Upper lobe of right lung (tissue), 1 donor: ENCODE measurements at places on chromosomes 16 and 17. TPM values are rescaled to one million over a fixed set of nuclear protein-coding genes. Genes with fewer than 3 reads are reported as not detected.

Gene TEKT3
- not detected for total RNA-seq

Gene MYLK3
- total RNA-seq, result 0.43 TPM

Gene FBXL16
- 3.6 TPM for total RNA-seq

- H3K4me1 ChIP-seq, result no peaks in the 10 kb centered on the region
- no peak for DNase-seq
- H3K27me3 ChIP-seq, result no peaks in the 10 kb centered on the region
- H3K36me3 ChIP-seq, result no peaks in the 10 kb centered on the region
Measured at GRCh38 chr17:76888661-76889060, 20.5 kb downstream of the MGAT5B start.

- peaks cover 9% of the 10 kb centered on the region for H3K4me1 ChIP-seq
- H3K4me3 ChIP-seq, result no peak overlapping the region
- peak; percentile 37 for DNase-seq
- H3K27me3 ChIP-seq, result no peaks in the 10 kb centered on the region
- H3K36me3 ChIP-seq, result no peaks in the 10 kb centered on the region
- H3K27ac ChIP-seq, result no peak overlapping the region
Measured at GRCh38 chr16:66651965-66652364, 44.6 kb downstream of the CMTM4 start.

DNA sequence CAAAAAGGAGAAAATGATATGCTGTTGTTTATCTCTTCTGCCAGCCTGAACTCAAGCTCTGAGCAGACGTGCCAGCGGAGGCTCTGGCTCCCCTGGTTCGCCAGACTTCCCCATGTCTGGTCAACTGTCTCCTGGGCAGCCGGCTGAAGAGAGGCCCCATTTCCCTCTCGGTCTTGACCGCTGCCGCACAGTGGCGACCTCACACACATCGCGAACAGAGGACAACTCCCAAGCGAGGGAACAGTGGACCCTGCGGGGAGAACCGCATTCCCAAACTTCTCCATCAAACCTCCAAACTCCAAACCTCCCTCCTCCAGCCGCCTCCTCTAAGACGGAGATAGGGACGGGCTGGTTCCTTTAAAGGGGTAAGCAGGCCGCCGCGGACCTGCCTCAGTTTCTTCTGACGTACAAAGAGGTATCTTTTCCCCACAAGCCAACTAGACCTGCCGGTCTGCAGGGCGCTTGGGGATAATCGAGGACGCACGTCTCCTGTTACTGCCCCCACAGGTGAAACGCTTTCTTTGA is 24.9 kb upstream of the RFFL start:
- H3K27ac ChIP-seq, result peak overlapping the region; percentile 90
- no peaks in the 10 kb centered on the region for H3K27me3 ChIP-seq
- DNase-seq, result peak; percentile 79

DNA sequence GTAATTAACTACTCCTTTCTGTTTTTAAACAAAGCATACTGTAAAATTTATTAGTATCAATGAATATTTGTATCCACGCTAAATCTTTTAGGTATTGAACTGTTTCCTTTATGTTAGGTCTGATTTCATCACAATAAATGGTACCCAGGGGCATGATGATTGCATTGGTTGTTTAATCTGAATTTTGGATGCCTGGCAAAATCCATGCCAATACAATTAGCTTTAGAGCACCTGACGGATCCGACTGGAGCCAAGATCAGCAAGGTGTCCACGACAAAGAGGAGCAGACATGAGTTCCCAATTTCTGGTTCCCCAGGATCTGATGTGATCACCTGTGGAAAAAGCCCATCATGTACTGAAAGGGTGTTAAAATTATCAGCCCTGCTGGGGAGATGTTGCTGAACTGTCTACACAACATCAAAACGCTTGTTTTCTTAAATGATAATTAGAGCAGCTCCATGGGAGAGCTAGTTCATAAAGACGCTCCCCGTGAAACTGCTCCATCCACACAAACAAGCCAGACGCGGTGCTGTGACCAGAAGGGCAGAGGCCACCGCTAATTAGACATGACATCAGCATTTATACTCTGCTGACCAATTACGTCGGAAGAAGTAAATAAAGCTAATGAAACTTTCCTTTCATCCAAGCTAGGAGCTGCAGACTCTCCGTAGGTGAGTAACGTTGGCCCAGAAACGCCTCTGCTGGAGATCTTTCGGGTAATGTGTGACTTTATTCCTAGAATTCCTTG is 151.7 kb downstream of the CPPED1 start:
- no peaks in the 10 kb centered on the region for H3K27me3 ChIP-seq
- H3K4me3 ChIP-seq, result no peak overlapping the region
- H3K4me1 ChIP-seq, result no peaks in the 10 kb centered on the region
- H3K36me3 ChIP-seq, result no peaks in the 10 kb centered on the region
- H3K27ac ChIP-seq, result no peak overlapping the region
- no peak for DNase-seq

DNA sequence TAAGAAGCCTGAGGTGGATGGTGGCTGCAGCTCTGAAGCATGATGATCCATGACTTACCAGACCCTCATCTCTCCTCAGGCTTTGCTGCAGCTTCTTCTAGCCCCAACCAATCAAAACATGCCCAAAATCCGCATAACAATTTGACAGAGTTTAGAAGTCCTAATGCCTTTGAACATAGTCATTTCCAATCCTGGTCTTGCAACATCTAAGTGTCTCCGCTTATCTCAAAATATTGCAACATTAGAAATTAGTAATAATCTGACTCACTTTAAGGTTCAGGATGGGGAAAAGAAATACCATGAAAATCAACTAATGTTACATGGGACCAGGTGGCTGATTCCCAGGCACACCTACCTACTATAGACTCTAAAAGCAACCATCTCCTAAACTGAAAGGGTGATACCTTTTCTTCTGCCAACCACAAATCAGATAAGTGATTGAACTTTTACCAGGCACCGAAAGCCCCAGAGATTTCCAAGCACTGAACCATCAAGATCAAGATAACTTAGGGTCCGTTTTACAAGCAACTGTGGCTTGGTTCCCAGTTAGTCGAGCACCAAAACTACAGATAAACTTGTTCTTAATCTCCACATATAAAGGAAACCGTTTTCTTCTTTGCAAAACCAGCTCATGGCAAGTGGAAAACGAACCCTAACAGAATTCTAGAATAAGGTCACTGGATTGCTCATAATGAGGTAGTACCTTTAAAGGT is 14.0 kb downstream of the ERN1 start:
- H3K27me3 ChIP-seq, result no peaks in the 10 kb centered on the region
- no peak for DNase-seq
- H3K4me1 ChIP-seq, result peaks cover 64% of the 10 kb centered on the region
- no peaks in the 10 kb centered on the region for H3K36me3 ChIP-seq
- H3K4me3 ChIP-seq, result no peak overlapping the region

DNA sequence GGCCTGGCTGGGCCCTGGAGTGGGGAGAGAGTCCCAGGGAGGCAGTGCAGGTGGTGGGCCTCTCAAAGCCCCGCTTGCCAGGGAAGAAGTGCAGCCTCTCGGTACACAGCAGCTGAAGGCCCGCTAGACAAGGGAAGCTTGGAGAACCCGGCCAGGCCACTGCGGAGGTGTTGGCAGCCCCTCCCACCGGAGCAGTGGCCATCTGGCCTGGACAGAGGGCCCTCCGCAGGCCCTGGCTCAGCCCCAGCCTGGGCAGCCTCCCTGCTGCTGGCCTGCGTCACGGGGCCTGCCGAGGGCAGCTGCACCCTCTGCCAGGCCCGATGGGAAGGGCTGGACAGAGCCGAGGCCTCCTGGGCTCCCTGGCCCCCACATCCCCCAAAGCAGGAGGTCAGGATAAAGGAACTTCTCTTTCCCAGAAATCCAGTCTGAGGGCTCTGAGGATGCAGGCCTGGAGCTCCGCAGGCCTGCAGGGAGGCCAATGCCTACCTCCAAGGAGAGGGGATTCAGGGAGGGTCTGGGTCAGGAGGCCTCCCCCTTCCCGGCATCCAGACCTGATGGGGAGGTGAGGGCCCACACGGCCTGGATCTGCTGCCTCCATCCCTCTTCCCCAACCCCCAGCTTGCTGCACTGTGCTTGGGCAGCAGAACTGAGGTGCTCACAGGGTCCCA is 4.3 kb downstream of the SPPL2C start:
- peaks cover 16% of the 10 kb centered on the region for H3K27me3 ChIP-seq
- H3K4me1 ChIP-seq, result no peaks in the 10 kb centered on the region
- no peak overlapping the region for H3K27ac ChIP-seq
- no peaks in the 10 kb centered on the region for H3K36me3 ChIP-seq
- no peak for DNase-seq
- no peak overlapping the region for H3K4me3 ChIP-seq

DNA sequence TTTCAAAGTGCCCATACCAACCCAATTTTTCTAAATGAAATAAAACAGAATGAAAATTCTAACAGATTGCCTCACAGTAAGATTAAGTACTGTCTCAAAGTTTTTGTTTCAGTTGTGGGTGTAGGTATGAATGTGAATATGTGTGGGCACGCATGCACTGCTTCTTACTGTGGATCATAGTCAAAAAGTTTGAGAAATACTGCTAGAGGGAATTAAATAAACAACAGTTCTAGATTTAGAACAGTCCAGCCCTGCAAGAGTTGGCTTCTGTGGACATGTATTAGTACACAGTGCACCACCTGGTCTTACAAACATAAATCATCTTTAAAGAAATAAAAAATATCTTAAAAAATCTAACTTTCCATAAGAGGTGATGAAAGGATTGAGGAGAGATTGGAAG is 8.4 kb downstream of the ZNF652 start:
- no peak for DNase-seq
- peaks cover 21% of the 10 kb centered on the region for H3K4me1 ChIP-seq

DNA sequence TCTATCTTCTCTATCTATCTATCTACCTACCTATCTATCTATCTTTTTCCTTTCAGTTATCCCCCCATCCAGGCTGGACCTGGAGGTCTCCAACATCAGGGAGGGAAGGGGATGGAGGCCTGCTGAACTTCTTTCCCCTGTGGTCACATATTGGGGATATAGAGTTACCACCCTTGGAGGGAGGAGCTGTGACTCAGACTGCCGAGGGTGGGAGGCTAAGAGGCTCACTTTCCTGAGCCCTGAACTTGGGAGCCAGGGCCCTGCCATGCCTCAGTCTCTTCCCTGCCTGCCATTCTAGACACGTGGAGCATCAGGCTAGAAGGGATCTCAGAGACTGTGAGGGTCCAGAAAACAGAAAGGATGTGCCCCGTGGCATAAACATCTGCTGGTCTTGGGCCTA is 8.4 kb downstream of the LRRC3C start:
- H3K27me3 ChIP-seq, result no peaks in the 10 kb centered on the region
- H3K4me1 ChIP-seq, result no peaks in the 10 kb centered on the region
- no peak overlapping the region for H3K4me3 ChIP-seq
- no peak overlapping the region for H3K27ac ChIP-seq

- H3K4me1 ChIP-seq, result peaks cover 11% of the 10 kb centered on the region
- H3K36me3 ChIP-seq, result peaks cover 6% of the 10 kb centered on the region
- no peak for DNase-seq
- no peak overlapping the region for H3K27ac ChIP-seq
Measured at GRCh38 chr16:30397056-30397455, 1.8 kb downstream of the ZNF48 start.

GRCh38 chr16:29117631-29118030 is 132.8 kb downstream of the LAT start:
- H3K36me3 ChIP-seq, result peaks cover 16% of the 10 kb centered on the region
- no peak overlapping the region for H3K4me3 ChIP-seq
- no peak for DNase-seq
- H3K27ac ChIP-seq, result no peak overlapping the region
- H3K4me1 ChIP-seq, result peaks cover 11% of the 10 kb centered on the region

DNA sequence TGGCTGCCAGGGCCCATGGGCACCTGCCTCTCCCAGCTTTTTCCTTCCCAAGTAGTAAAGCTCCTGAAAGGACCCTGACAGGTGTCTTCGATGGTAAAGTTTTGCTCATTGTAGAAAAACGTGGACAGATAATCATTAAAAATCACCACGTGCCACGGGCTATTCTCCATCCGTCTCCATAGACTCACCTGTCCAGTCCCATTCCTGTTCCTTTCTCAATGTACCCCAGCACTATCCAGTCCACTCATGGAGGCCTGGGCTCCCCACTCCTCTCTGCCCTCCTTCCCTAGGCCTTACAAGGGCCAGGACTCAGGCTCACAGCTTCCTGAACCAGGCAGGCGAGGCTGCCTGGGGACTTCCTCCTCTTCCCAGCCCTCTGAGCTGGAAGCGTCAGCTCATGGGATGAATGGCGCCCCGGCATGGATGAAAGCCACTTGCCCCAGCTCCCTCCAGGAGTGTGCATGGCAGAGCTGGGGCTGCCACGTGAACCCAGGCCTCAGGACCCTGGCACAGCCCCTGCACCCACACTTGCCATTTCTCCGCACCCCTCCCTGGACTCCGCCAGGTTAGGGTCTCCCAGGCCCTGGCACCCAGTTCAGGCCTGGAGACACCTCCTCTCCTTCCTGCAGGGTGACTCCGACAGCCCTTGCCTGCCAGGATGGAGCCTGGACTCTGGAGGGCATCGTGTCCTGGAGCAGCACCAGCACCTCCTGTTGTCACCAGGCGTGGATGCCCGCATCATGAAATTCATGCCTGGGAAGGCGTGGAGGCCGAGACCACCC is 8.8 kb downstream of the CTRB1 start:
- no peaks in the 10 kb centered on the region for H3K27me3 ChIP-seq
- peaks cover 29% of the 10 kb centered on the region for H3K36me3 ChIP-seq
- DNase-seq, result peak; percentile 59
- no peak overlapping the region for H3K4me3 ChIP-seq
- H3K27ac ChIP-seq, result no peak overlapping the region
- H3K4me1 ChIP-seq, result no peaks in the 10 kb centered on the region

DNA sequence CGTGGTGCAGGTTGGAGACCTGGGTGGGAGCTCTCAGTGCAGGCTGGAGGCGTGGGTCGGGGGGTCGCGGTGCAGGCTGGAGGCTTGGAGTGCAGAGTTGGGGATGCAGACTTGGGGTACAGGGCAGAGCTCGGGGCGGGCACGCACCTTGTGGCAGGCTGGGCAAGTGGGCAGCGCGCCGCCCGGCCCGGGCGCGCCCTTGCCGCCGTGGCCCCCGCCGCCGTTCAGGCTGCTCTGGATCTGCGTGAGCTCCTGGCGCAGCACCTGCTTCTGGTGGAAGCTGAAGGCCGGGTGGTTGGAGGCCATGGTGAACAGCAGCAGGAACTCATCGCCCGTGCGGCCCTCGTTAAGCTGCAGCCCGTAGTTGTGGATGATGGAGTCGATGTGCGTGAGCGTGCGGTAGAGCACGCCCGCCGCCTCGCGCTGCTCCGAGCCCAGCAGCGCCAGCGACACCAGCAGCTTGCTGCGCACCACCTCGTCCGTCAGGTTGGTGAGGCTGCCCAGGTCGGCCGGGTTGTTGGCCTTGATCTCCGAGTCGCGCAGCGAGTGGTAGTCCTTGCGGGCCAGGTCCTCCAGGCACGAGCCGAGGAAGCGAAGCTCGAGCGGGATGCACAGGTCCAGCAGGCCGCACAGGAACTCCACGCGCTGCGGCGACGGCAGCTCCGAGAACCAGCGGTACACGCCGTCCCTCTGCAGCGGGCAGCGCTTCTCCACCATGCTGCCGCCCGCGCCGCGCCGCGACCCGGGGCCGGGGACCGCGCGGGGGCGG is 1.1 kb downstream of the ZCCHC14 start:
- no peaks in the 10 kb centered on the region for H3K36me3 ChIP-seq
- DNase-seq, result peak; percentile 76
- no peaks in the 10 kb centered on the region for H3K27me3 ChIP-seq
- peaks cover 36% of the 10 kb centered on the region for H3K4me1 ChIP-seq

DNA sequence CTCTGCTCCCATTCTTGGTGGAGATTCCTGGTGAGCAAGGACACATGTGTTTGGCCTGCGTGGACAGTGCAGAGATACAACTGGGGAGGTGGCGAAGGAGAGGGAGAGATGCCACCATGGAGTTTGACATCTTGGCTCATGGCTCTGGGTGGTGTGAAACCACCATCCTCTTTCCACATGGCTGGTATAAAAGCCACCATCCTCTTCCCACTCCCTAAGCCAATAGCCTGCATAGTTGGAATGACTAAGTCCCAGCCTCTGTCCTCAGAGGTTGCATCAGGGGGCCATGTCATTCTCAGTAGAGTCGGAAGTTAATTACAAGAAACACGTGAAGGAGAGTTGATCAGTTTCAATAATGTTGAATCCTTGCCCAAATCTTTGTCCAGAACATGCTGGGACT is 10.0 kb downstream of the RBFOX1 start:
- H3K4me3 ChIP-seq, result no peak overlapping the region
- no peak overlapping the region for H3K27ac ChIP-seq
- no peaks in the 10 kb centered on the region for H3K27me3 ChIP-seq
- no peak for DNase-seq
